ENCODE measurements at places on chromosomes 2 and 18.

DNA sequence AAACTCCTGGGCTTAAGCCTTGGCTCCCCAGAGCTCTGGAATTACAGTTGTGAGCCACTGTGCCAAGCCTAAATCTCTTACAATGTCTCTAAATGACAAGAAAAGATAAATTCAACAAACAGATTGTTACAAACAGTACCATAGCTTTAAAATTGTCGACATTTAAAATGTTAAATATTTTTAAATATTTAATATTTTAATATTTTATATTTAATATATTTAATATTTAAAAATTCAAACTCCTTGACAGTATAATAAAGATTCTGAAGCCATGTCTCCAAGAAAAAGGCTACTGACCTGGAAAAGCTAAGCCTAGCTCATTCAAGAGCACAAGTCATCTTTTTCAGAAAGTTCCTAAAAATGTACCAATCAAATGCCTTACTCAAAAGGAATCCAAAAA lies 75.3 kb downstream of the INPP5D start:
- no peak for DNase-seq

- DNase-seq, result no peak
Observed at GRCh38 chr2:176847575-176847974, 365.0 kb upstream of the HNRNPA3 start.

DNA sequence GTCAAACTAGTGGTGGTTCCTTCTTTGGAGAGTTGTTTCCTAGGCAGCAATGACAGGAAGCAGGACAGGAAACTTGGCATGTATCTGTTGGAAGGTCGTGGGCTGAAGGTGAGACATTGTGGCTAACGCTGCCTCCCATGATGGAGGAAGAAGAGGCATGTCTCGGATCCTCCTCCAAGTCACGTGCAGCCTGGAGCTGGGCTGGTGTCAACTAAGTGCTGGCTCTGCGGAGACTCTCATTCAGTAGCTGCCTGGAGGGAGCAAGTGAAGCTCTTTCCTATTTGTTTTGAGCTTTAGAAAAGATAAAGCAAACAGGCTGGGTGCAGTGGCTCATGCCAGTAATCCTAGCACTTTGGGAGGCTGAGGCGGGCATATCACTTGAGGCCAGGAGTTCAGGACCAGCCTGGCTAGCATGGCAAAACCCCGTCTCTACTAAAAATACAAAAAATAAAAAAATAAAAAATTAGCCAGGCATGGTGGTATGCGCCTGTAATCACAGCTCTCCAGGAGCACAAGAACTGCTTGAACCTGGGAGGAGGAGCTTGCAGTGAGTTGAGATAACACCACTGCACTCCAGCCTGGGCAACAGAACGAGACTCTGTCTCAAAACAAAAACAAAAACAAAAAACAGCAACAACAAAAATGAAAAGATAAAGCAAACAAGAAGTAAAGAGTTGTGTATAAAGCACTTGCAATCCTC lies 28.2 kb upstream of the INO80C start:
- no peak for DNase-seq

DNA sequence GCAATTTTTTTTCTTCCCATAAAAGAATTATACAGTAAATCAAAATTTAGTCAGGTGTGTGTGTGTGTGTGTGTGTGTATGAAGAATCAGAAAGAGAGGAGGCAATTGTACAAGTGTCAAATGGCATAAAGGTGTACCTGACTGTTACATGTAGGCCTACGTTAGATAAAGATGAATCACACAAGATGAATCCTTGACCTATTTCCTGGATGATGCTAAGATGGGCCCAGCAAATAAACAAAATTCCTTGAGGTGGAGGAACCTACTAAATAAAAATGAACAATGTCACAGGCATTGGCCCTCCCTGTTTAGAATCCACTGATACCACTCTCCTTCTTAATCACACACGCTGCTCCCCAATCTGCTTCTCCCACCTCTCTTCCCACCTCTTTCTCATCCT lies 79.7 kb upstream of the LRATD1 start:
- no peak for DNase-seq

DNA sequence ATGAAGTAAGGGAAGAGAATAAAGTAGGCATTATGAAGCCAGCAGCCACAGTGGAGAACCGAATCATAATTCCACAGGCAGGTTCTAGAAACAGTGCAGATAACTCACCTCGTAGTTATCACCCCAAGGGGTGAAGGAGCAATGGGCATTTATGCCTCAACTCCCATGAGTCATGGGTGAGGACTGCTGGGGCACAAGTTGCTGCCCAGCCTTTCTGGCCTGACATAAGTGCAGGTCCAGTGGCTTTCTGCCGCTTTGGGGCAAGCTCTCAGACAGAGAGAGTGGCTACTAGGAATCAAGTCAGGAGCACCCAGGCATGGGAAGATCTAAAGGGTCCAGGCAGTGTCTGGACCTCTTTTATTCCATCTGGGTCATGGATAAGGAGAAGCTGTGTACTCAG lies 149.8 kb downstream of the SUCLG1 start:
- DNase-seq, result no peak

GRCh38 chr2:222521099-222521498 lies 96.8 kb downstream of the SGPP2 start:
- no peak for DNase-seq

All from stimulated activated CD8-positive, alpha-beta memory T cell treated with anti-CD3 and anti-CD28 coated beads, Interleukin-2, amount 100 ng/mL, for 1 hour (primary cell).